ENCODE measurements at places on chromosomes 7 and 10. TPM values are rescaled to one million over a fixed set of nuclear protein-coding genes. Genes with fewer than 3 reads are reported as not detected.
A peak's percentile ranks its signal among the peaks of the same experiment; 100 is the strongest.

DNA sequence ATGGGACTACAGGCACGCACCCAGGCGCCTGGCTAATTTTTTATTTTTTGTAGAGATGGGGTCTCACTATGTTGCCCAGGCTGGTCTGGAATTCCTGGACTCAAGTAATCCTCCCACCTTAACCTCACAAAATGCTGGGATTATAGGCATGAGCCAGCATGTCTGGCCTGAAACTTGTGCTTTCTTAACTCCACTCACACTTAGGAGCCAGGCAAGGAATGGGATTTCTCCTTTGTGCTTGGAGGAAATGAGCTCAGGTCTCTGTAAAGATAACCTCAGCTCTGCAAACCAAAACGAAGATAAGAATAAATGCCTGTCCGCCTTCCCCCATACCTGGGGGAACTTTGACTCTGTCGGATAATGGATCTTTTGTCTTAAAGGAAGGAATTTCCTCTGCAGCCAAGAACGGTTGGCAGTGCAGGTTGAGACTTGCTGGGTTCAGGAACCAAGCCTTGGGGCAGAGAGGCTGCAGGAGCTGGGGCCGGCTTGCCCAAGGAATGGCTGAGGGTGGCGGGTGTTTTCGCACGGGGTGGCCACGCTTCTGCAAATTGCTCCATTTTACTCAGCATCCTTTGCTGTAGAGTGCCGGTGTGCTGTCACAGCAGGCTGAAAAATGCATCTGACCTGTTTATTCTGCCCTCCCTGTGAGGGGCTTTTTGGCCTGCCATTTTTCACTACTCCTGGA is 174.2 kb downstream of the KIAA1217 start:
- H3K36me3 ChIP-seq, result peaks cover 4% of the 10 kb centered on the region
- H3K4me1 ChIP-seq, result peaks cover 28% of the 10 kb centered on the region
- DNase-seq, result no peak
- no peak overlapping the region for H3K4me3 ChIP-seq

The SPDYE16 gene
- total RNA-seq, result not detected

DNA sequence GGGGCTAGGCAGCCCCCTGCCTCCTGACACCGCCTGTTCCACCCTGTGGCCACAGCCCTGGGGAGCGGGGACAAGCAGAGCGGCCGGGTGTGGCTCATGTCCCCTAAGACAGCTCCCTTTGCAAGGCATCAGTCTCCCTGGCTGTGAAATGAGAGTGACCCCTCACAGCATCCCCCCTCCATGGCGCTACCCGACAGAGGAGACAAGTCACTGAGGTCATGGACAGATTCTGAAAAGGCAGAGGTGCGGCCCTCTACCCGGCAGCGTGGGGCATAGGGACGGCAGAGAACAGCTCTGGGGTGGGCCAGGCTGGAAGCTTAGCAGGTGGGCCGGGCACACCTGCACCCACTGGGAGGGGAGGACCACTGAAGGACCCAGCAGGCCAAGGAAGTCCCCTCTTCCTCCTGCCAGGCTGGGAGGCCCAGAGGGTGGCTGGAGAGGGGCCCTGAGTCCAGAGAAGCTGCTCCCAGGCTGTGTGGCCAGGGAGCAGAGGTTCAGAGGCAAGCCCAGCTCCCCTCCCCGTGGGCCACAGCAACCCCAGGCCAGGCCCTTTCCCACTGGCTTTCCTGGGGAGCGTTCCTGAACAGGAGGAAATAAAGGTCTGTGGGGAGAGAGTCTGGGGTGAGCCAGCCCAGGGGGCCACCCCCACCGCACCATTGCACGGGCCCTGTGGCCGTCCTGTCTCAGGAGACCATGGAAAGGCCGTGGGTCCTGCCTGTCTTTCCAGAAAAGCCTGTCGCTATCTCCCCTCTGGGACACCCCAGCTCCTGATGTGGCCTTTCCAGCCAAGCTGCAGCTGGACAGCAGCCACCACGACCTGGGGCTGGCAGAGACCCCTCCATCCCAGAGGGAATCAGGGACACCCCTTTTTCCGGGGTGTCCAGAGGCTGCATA is 1.7 kb downstream of the ADAP1 start:
- peak overlapping the region; percentile 69 for H3K4me3 ChIP-seq
- peaks cover 12% of the 10 kb centered on the region for H3K4me1 ChIP-seq
- no peaks in the 10 kb centered on the region for H3K36me3 ChIP-seq
- H3K27ac ChIP-seq, result no peak overlapping the region

The ELFN1 gene
- 1.4 TPM for total RNA-seq

DNA sequence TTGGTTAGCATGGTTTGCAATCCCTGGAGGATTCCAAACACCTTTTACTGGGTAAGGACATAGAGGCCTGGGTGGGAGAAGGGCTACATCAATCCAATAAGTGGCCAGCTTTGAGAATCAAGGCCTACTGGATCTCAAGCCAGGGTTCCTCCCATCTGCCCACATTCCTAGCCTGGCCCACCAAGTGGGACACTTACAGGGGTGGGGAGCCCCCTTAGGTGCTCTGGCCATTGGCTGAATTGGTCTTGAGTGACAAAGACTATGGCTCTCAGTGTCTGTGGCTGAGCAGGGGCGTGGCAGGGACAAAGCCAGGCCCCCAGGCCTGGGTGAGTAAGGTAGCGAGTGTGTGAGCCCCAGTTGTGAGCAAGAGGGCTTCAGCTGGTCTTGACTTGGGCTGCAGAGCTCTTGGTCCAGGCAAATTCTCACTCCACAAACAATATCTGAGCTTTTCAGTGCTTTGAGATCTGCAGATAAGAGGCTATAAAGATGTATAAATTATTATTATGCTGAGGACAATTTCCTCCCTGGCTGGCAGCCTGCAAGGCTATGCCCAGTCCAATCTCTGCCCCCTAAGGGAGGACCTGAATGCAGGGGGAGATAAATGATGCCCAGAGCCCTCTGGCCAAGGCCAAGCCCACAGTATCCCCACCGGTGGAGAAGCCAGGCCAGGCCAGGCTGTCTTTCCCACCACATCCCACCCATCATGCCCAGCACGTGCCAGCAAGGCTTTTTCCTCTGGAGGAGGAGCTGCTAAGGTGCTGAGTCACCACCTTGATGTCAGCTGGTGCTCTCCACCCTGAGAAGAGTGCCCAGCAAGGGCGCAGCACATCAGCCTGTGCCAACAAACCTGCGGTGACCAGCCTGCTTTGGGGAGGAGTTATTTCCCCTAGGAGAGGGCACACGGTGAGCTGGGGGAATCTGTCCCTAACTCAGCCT is 80.7 kb upstream of the DUSP5 start:
- H3K27ac ChIP-seq, result peak overlapping the region; percentile 24
- no peak for DNase-seq
- no peaks in the 10 kb centered on the region for H3K36me3 ChIP-seq
- H3K4me1 ChIP-seq, result peaks cover 30% of the 10 kb centered on the region

DNA sequence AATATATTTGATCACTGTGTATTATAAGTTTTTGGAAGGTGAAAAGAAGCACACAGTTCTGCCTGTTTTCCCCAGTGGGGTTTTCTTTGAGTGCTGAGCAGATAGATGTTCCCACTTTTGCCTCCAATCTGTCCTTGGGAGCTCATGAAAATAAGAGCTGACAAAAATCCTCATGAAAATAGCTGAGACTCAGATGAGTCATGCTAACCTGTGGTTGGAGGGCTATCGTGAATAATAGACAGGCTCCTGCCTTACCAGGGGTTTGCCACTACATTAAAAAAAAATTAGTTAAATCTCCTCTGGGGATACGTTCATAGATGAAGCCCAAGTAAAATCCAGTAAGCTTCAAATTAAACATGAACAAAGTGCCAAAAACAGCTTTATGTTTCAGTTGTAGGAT is 10.9 kb upstream of the AOAH start:
- no peaks in the 10 kb centered on the region for H3K36me3 ChIP-seq
- no peak for DNase-seq
- H3K27ac ChIP-seq, result no peak overlapping the region
- no peaks in the 10 kb centered on the region for H3K27me3 ChIP-seq
- no peaks in the 10 kb centered on the region for H3K4me1 ChIP-seq

- H3K36me3 ChIP-seq, result no peaks in the 10 kb centered on the region
- H3K27ac ChIP-seq, result no peak overlapping the region
- no peak for DNase-seq
- H3K4me3 ChIP-seq, result no peak overlapping the region
Observed at GRCh38 chr7:155588468-155588998, 42.2 kb upstream of the CNPY1 start.

GRCh38 chr10:35327790-35328403 is 8.4 kb upstream of the CCNY start:
- no peaks in the 10 kb centered on the region for H3K27me3 ChIP-seq
- no peak overlapping the region for H3K4me3 ChIP-seq
- H3K4me1 ChIP-seq, result peaks cover 12% of the 10 kb centered on the region
- H3K36me3 ChIP-seq, result no peaks in the 10 kb centered on the region

DNA sequence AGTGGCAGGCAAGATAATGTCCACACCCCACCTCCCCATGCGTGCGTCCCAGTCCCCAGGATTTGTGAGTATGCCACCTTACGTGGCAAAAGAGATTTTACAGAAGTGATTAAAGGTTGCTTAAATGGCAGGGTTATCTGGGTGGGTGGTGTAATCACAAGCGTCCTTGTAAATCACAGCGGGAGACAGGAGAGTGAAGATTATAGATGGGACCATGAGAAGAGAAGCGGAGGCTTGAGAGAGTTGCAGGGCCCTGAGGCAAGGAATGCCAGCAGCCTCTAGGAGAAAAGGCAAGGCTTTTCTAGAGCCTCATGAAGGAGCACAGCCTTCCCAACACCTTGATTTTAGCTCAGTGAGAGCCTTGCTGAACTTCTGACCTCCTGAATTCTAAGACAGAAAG is 10.2 kb downstream of the ZRANB1 start:
- DNase-seq, result no peak
- no peak overlapping the region for H3K27ac ChIP-seq
- peaks cover 19% of the 10 kb centered on the region for H3K4me1 ChIP-seq
- H3K4me3 ChIP-seq, result no peak overlapping the region
- H3K36me3 ChIP-seq, result no peaks in the 10 kb centered on the region
- no peaks in the 10 kb centered on the region for H3K27me3 ChIP-seq

GRCh38 chr10:84047258-84048010 is 91.9 kb upstream of the GHITM start:
- H3K27me3 ChIP-seq, result no peaks in the 10 kb centered on the region
- DNase-seq, result no peak
- no peaks in the 10 kb centered on the region for H3K36me3 ChIP-seq
- H3K4me3 ChIP-seq, result no peak overlapping the region
- no peak overlapping the region for H3K27ac ChIP-seq
- H3K4me1 ChIP-seq, result no peaks in the 10 kb centered on the region

DNA sequence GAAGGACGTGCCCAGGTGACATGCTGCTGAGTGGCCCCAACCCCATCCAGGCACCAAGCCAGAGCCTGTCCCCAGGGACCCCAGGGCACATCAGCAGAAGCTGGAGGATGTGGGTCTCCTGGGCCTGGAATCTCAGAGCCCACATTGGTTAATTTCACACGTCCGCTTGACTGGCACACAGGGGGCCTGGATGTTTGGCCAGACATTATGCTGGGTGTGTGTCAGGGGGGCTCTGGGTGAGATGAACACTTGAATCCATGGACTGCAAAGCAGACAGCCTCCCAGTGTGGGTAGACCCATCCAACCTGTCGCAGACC is 79.1 kb upstream of the RET start:
- no peak overlapping the region for H3K27ac ChIP-seq
- DNase-seq, result no peak

DNA sequence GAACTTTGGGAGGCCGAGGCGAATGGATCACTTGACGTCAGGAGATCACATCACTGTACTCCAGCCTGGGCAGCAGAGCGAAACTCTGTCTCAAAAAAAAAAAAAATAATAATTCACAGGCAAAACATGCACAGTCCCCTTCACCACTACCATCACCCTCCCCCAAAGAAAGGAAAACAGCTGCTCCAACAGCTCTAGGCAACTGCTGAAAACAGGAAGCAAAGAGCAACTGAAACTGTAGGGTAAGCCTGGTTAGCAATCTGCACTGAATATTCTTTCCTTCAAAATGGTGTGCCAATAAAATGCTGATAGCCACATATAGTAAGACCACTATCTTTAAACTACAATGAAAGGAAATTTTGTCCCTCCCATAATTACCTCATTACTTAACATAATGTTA is 11.8 kb downstream of the NT5C2 start:
- no peak overlapping the region for H3K27ac ChIP-seq
- H3K4me1 ChIP-seq, result peaks cover 47% of the 10 kb centered on the region
- H3K4me3 ChIP-seq, result no peak overlapping the region
- DNase-seq, result no peak
- no peaks in the 10 kb centered on the region for H3K27me3 ChIP-seq

The PCGF6 gene
- total RNA-seq, result 4.6 TPM

- H3K4me1 ChIP-seq, result peaks cover 10% of the 10 kb centered on the region
- H3K36me3 ChIP-seq, result peaks cover 34% of the 10 kb centered on the region
- H3K27me3 ChIP-seq, result no peaks in the 10 kb centered on the region
- no peak overlapping the region for H3K27ac ChIP-seq
- no peak overlapping the region for H3K4me3 ChIP-seq
- no peak for DNase-seq
Observed at GRCh38 chr10:101552442-101552841, 35.6 kb downstream of the POLL start.

- H3K27ac ChIP-seq, result peak overlapping the region; percentile 94
- no peaks in the 10 kb centered on the region for H3K27me3 ChIP-seq
- H3K4me1 ChIP-seq, result peaks cover 84% of the 10 kb centered on the region
- DNase-seq, result no peak
Observed at GRCh38 chr7:55053651-55054571, 35.1 kb downstream of the EGFR start.

- peak; percentile 70 for DNase-seq
- H3K27me3 ChIP-seq, result no peaks in the 10 kb centered on the region
- no peak overlapping the region for H3K27ac ChIP-seq
- H3K4me1 ChIP-seq, result peaks cover 53% of the 10 kb centered on the region
Observed at GRCh38 chr10:125004571-125005311, 62.8 kb downstream of the ZRANB1 start.

DNA sequence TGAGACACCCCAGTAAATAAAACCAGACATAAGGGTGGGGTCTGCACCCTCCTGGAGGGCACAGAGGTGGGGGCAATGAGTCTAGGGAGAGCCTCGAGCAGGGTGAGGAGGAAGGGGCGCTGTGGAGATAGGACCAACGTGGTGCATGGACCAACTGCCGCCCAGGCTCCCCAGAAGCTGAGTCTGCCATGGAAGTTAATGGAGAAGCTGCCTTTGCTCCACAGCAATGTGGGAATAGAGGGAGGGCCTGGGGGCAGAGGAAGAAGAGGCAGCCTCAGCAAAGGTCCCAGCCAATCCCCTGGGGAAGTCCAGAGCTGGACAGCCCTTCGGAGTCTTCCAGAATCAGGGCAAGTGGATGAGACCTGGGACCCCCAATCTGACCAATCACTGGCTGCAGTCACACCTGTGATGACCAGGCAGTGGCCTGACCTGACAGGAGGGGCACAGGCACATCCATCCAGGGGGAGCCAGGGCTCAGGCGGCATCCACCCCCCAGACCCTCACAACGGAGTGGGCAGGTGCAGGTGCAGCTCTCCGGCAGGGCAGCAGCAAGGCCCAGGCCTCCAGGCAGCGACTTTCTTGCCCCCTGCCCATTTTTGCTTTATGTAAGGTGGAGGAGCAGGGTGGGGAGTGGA is 242.2 kb upstream of the PPP2R2D start:
- H3K27me3 ChIP-seq, result peaks cover 9% of the 10 kb centered on the region
- no peak overlapping the region for H3K4me3 ChIP-seq
- H3K36me3 ChIP-seq, result no peaks in the 10 kb centered on the region
- DNase-seq, result peak; percentile 56
- no peak overlapping the region for H3K27ac ChIP-seq

- no peaks in the 10 kb centered on the region for H3K36me3 ChIP-seq
- DNase-seq, result no peak
- H3K27ac ChIP-seq, result no peak overlapping the region
Observed at GRCh38 chr7:147997636-147998035, 592.9 kb upstream of the C7orf33 start.

The TRIM74 gene
- not detected for total RNA-seq

The TMEM139 gene
- total RNA-seq, result 5.9 TPM

The TDRD1 gene
- not detected for total RNA-seq

- no peaks in the 10 kb centered on the region for H3K4me1 ChIP-seq
- H3K36me3 ChIP-seq, result no peaks in the 10 kb centered on the region
- no peak for DNase-seq
- H3K27ac ChIP-seq, result no peak overlapping the region
Observed at GRCh38 chr7:22671177-22671879, 55.7 kb upstream of the IL6 start.

All from suprapubic skin (tissue), 4 donors.